ENCODE measurements at places on chromosomes 4 and X.

- DNase-seq = no peak
These were observed 802 bp downstream of the RFC1 start for GRCh38 chr4:39365360-39365759.

DNA sequence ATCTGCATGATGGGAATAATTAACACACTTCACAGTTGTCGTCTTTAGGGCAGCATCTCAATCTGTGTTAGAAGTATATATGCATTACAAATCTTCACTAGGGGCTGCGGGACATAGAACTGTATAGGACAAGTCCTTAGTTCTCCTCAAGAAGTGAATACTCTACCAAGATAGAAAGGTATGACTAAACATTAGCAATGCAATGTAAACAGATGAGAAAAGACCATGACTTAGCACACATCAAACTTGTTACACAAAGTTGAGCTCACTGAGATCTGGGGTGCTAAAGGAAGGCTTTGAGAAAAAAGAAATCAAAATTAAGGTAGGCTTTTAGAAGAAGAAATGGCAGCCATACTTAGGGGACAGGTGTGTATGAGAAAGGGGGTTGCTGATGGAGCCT lies 182.1 kb upstream of the MAP3K15 start:
- DNase-seq = no peak

GRCh38 chrX:65034668-65035445 lies 58.6 kb upstream of the ZC4H2 start:
- peak; percentile 21 for DNase-seq

DNA sequence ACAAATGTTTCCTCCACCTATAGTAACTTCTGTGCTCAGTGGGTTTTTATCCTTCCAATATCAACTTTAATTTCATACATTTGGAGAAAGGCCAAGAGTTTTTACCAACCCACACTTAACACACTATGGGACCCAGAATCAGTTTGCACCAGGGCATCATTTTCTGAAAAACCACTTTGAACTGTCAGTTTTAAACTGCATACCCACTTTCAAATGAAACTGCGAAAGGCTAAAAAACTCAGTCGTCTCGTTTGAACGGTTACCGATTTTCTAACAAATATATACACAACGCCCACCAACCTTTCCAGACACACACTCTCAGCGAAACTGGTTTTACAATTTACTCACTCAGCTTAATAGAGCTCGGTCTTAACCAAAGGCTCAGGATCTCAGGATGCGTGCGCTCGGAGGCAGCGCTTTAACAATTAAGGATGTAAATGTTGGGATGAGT lies 376 bp downstream of the ABCG2 start:
- DNase-seq = no peak

- peak; percentile 67 for DNase-seq
These were observed 38.1 kb downstream of the MID1 start for GRCh38 chrX:10582215-10582733.

DNA sequence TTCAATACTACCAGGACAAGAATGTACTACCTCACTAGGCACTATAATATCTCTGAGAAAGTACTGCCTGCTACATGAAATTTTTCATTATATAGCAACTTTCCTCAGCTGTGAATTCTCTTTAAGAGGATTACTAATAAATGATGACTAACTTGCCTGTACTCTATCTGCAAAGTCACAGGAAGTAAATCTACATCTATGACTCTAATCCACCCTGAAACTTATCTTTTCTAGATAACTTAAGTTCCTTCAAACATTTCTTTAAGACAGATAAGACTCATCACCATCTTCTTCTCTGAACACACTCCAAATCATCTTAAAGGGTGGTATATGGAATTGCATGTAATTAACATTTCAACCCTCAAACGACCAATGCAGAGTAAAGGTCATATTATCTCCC lies 28.8 kb downstream of the RPS6KA3 start:
- no peak for DNase-seq

DNA sequence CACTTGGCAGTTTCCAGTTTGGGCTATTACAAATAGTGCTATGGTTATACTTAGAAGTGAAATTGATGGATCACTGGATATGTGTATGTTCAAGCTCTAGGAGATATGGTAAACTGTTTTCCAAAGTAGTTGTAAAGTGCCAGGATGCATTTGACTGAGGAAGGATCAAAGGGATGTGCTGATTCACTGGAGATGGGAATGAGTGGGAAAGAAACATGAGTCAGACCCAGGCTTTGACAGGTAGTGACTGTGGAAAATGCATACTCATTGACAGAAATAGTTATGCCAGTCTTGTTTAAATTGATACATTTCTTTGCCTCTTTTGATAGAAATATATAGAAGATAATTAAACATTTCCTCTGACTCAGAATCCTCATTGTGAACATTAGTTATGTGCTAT lies 77.9 kb downstream of the CEP135 start:
- DNase-seq = no peak

- DNase-seq = no peak
These were observed 7.2 kb downstream of the NR0B1 start for GRCh38 chrX:30301963-30302362.

GRCh38 chr4:81606801-81607501 lies 135.2 kb upstream of the RASGEF1B start:
- DNase-seq = no peak

DNA sequence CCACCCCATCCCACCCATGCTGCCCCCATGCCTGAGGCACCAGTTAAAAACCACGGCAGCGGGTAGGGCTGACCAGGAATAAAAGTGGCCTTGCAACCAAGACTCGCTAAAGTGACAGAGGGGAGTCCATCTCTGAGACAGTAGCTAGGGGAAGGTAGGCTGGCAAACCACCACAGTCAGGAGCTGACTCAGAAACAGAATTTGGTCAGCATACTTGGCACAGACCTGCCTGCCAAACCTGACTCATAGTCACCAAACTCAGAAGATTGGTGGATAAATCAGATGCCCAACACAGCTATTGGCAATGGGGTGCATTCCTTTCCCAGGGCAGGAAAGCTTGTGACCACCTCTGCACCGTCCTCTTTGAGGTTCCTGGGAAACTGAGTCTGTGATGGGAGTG lies 193.8 kb downstream of the BCOR start:
- no peak for DNase-seq

GRCh38 chrX:138845786-138846185 lies 134.3 kb upstream of the FGF13 start:
- no peak for DNase-seq

DNA sequence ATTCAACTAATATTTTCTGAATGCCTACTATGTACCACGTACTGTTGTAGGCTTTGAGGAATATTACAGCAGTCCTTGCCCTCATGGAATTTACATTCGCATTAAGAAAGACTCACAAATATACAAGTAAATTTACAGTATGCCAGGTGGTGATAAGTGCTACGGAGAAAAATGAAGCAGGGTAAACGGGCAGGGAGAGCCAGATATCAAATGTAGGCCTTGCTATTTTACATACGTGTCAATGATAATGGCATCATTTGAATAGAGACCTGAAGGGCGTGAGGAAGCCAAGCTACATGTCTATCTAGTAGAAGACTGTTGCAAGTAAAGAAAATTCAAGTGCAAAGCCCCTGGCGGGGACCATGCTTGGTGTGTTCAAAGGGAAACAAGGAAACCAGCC lies 65.2 kb downstream of the AMMECR1 start:
- DNase-seq = no peak

DNA sequence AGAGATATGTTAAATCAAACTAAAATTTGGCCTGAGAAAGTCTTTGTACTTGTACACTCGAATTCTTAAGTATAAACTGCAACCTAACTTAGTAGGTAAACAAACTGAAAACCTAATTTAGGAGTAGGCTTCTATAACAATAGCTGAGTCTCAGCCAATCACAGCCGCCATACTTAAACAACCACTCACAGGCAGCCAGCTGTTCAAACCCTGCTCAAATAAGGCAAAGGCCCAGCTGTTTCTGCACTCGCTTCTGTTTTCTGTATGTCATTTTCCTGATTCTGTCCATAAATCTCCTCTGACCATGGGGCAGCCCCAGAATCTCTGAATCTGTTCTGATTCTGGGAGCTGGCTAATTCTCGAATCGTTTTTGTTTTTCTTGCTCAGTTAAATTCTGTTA lies 7.8 kb upstream of the PLS3 start:
- DNase-seq = no peak

- DNase-seq = no peak
These were observed 48.1 kb downstream of the FNIP2 start for GRCh38 chr4:158816955-158817354.

GRCh38 chr4:161936625-161937550 lies 226.9 kb downstream of the FSTL5 start:
- no peak for DNase-seq

GRCh38 chrX:330726-331150 lies 12.1 kb upstream of the GTPBP6 start:
- DNase-seq = no peak

DNA sequence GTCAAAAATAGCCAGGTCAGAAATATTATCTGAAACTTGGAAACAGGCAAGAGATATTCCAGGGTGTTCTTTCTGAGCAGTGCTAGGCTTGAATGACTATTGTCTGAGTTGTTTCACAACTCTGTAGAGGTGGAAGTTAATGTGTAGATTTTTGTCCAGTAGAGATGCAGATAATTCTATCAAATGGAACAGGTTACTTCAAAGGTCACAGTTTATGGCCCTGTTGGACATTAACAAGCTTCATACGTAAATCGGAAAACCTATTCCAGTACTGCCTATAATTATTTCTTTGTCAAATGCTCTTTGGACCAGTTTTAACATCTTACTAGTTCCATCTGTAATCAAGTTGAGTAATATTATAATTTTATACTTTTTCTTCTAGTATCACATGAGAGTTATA lies 1639.4 kb upstream of the TENM3 start:
- no peak for DNase-seq

GRCh38 chr4:99536271-99536670 lies 25.4 kb downstream of the C4orf17 start:
- DNase-seq = no peak

DNA sequence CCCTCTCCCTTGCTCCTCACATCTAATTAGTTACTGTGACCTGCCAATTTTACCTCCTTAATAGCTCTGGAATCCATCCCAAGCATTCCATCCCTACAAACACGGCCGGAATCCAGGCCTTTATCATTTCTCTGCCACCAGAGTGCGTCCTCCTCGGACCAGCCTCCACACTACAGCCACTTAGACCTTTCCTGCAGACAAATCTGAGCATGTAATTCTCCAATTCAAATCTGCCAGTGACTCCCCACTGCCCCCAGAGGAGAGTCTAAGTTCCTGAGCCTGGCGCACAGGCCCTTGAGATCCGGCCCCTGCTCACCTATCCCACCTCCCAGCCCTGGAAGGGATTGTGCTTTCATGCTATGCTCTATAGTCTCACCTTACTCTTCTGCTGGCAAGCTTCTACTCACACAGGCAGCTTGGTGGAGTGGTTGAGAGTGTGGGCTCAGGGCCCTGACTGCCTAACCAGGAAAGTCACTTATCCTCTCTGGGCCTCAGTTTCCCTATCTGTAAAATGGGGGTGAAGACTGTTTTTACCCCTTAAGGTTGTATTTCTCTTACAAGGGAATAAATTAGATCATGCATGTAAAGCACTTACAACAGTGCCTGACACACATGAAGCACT lies 31.2 kb downstream of the PJA1 start:
- peak; percentile 46 for DNase-seq

Data from LNCaP clone FGC (cell line).